ENCODE measurements at places on chromosomes 2 and 18. TPM values are rescaled to one million over a fixed set of nuclear protein-coding genes. Genes with fewer than 3 reads are reported as not detected.

- DNase-seq: no peak
Measured at GRCh38 chr2:187819624-187820023, 265.4 kb upstream of the TFPI start.

GRCh38 chr2:25856377-25856776 is 21.9 kb downstream of the ASXL2 start:
- DNase-seq: no peak

DNA sequence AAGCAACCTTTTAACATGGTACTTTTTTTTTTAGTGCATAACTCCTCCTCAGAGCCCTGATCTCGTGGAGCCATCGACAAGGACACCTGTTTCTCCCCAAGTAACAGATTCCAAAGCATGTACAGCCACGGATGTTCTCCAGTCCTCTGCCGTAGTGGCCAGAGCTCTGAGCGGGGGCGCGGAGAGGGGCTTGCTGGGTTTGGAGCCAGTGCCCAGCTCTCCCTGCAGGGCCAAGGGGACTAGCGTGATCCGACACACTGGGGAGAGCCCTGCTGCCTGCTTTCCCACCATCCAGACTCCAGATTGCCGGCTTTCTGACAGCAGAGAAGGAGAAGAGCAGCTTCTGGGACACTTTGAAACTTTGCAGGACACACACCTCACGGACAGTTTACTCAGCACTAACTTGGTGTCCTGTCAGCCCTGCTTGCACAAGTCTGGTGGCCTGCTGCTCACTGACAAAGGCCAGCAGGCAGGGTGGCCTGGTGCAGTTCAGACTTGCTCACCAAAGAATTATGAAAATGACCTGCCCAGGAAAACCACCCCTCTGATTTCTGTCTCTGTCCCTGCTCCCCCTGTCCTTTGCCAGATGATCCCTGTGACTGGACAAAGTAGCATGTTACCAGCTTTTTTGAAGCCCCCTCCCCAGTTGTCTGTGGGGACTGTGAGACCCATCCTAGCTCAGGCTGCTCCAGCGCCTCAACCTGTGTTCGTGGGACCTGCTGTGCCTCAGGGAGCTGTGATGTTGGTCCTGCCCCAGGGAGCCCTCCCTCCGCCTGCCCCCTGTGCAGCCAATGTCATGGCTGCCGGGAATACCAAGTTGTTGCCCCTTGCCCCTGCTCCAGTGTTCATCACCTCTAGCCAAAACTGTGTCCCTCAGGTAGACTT is 4.5 kb downstream of the KLF11 start:
- peak; percentile 49 for DNase-seq

- DNase-seq: no peak
Measured at GRCh38 chr2:228407821-228408220, 226.3 kb upstream of the SPHKAP start.

DNA sequence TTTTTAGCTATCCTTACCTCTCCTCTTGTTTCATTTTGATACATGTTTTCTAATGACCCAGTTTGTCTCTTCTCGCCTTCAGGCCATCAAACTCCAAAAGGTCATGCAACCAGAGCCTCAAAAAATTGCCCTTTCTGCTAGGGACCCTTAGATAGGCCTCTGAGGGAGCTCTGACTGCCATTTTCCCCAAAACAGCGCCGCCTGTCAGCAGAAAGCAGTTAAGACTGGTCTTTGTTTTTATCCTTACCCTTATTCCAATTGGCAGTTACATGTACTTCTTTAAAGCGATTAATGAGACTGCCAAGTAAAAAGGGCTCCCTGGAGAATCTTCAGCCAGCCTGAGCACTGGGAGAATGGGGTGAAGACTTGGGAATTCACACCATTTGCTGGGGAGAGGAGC is 55.1 kb upstream of the RIT2 start:
- no peak for DNase-seq

DNA sequence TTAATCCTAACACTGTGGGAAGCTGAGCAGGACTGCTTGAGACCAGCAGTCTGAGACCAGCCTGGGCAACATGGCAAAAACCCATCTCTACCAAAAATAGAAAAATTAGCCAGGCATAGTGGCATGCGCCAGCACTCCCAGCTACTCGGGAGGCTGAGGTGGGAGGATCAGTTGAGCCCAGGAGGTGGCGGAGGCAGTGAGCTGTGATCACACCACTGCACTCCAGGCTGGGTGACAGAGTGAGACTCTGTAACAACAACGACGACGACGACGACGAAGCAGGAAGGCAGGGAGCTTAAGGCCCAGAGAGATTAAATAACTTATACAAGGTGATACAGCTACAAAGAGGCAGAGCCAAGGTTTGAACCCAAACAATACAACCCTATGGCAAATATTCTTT is 37.3 kb downstream of the CFAP36 start:
- DNase-seq: no peak

GRCh38 chr18:36295880-36296301 is 1.6 kb upstream of the FHOD3 start:
- no peak for DNase-seq

- no peak for DNase-seq
Measured at GRCh38 chr2:216717907-216718615, 22.7 kb upstream of the IGFBP5 start.

DNA sequence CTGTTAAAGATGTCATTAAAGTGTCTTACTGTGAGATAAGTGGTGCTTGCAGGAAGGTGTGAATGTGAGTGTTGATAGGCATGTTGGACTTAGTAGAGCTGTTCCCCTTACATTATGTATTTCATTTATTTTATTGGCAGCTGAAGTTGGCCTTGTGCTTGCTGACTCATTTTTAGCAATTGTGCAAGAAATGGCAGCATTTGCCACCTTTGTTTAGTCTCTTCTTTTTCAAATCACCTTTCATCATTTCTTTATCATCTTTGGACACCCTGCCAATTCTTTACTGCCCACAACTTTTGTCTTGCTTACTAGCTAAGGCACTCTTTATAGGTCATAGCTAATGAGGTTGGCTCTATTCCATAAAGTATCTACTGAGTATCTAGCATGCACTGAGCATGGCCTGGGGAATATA is 130.3 kb upstream of the LYPD6 start:
- DNase-seq: no peak

GRCh38 chr2:195367809-195368208 is 289.2 kb upstream of the SLC39A10 start:
- no peak for DNase-seq

DNA sequence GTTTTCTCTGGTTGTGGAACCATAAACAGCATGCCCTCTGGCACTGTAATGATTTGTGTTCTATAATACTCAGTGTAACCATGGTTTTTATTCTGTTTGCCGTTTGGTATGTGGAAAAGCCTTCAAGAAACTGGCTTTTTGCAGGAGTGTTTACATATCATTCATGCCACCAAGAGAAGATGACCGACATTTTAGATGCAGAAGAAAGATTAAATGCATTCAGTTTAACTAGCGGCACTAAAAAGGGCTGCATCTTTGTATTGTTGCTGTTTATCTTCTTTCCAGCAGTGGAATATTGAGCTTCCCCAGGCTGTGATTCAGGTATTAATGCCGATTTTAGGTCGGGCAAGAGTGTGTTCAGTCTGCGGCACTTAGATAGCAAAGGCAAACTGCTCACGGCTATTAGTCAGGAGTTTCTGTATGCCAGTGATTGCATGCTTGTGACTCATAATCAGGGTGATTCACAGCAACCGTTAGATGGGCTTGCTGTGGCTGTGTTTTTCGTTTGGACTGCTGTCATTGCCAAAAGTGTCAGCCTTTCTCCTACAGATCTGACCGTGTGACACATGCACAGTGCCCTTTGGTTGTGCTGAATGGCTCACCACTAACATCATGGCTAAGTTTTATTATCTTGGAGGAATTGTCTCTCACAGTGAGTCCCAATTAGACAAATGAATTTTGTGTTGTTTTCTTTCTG is 479.7 kb downstream of the PARD3B start:
- peak; percentile 51 for DNase-seq

DNA sequence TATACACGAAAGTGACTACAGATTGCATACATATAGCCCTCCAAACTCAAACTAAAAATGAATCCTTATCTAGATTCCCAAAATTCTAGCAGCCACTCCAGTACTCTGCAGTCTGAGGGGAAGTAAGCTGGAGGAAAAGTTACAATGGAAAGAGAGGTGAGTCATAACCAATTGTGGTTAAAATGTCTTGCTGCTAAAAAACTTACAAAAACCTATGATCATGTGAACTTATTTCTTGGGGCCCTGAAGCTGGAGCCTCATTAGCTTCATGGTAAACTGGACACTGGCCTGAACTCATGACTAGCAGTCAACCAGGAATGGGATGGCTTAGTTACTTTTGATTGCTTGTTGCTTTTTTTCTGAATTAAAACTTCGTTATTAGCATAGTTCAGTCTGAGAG is 175.9 kb downstream of the SLC4A3 start:
- no peak for DNase-seq

GRCh38 chr18:11821643-11822237 is 29.5 kb upstream of the CHMP1B start:
- no peak for DNase-seq

GRCh38 chr2:220240641-220241040 is 613.2 kb downstream of the SLC4A3 start:
- no peak for DNase-seq

The RAX gene
- not detected for total RNA-seq

The UPP2 gene
- not detected for total RNA-seq

The LAMA3 gene
- total RNA-seq: 3.6 TPM

The PKDCC gene
- total RNA-seq: 92.2 TPM
